ENCODE measurements at places on chromosomes 16 and 17.

DNA sequence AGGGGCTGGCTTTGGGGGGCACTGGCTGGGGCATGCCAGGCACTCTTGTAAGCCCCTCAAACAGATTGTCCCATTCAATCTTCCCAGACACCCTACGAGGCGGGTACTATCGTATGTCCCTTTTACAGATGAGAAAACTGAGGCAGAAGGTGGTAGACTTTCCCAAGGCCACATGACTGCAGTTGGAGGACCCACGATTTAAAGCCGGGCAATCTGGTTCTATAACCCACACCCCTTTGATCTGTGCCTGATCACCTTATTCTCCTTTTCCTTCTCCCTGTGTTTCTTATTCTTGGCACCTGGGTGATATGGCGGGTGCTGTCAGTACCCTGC, 146.3 kb upstream of the IRX3 start:
- no peak for DNase-seq

- no peak for DNase-seq
Measured at GRCh38 chr17:48123111-48123510, 15.5 kb downstream of the SNX11 start.

DNA sequence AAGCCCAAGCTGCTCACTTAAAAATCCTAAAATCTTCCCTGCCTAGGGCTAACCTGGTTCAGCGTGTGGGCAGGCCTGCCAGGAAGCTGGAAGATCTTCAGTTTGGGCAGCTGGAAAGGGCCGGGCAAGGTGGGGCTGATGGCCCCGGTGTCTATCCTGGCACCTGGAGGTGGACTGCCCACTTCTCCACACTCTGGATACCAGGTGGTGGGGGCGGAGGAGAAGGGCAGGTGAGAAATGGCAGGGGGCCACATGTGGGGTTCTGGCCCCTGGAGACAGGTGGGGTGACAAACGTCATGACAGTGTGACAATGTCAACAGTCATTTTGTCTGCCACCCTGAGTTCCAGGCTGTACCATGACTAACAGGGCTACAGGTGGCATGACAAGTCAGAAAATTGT, 78.5 kb upstream of the C16orf82 start:
- no peak for DNase-seq

- no peak for DNase-seq
Measured at GRCh38 chr17:28097901-28098300, 55.4 kb downstream of the NLK start.

GRCh38 chr17:50367401-50367800, 5.6 kb downstream of the MRPL27 start:
- DNase-seq: no peak

DNA sequence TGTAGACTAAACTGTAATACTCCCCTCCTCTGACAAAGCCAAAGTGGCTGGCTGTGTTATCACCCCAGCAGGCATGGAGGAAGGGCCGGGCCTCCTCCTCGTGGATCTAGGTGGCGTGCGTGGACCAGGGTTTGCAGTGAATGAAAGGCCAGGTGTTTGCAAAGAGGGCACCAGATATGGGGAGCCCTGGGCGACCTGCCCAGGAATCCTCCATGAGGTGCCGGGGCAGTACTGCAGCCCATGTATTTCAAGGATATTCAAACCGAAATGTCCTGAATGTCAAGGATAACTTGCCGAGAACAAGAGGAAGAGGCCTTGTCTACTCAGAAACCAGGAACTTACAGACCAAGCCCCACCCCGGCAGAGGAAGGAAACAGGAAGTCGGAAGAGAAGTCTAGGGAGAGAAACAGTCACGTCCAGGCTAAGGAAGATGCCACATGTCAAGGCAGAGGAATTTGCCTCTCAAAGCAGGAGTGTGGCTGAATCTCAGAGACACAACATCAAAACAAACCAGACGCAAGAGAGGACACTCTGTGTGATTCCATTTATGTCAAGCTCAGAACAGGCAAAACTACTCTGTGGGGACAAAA, 13.7 kb upstream of the OSGIN1 start:
- DNase-seq: peak; percentile 36

DNA sequence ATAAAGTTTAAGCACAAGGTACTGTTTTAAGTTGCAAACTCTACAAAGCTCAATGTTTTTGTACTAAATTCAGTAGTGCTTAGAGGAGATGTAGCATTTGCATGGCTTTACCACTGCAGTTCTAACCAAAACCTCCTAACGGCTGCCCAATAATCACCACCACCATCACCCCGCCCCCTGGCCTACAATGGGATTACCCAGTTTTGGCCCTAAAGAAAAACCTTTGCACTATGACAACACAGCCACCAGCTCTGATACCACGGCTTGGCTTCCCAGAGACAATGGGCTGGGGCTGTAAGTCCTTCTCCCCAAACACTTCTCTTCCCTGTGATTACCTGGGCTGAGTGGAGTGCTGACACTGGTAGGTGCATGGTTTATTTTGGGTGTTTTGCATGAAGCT, 58.4 kb upstream of the MTMR4 start:
- no peak for DNase-seq

DNA sequence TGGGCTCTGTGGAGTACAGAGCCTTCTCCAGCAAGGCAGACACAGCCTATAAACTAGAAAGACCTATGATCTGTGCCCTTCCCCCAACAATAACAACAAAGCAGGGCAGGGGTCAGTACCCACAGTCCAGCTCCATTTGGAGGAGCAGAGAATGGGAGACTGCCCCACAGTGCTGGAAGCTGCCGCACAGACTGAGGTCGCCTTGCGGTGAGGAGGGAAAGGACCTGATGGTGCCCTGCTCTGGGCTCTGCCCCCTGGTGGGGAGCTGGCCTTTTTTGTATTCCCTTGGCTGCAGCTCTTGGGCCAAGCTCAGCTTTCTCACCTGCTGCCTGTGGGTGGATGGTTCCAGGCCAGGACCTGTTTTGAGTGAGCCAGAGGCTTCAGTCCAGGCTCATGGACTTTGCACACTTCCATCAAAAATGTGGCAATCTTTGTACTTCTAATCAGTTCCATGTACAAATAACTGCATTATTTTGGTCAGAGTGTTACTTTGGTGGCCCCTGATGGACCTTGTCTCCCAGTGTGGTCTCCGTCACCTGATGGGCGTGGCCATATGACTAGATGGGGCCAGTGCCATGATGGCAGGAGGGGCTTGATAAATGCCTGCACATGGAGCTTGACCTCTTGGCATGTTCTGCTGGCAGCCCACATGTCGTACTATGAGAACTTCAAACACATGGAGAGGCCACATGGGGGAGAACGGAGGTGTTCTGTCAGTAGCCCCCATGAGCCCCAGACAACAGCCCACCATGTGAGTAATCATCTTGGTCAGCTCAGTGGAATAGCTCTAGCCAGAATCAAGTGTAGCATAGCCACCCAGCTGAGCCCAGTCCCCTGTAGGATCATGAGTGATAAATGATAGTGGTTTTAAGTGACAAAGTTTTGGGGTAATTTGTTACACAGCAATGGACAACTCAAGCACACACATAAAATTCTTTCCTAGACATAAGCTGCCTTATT, 24.2 kb downstream of the B9D1 start:
- DNase-seq: peak; percentile 69

- DNase-seq: no peak
Measured at GRCh38 chr17:59572301-59572924, 7.0 kb downstream of the DHX40 start.

DNA sequence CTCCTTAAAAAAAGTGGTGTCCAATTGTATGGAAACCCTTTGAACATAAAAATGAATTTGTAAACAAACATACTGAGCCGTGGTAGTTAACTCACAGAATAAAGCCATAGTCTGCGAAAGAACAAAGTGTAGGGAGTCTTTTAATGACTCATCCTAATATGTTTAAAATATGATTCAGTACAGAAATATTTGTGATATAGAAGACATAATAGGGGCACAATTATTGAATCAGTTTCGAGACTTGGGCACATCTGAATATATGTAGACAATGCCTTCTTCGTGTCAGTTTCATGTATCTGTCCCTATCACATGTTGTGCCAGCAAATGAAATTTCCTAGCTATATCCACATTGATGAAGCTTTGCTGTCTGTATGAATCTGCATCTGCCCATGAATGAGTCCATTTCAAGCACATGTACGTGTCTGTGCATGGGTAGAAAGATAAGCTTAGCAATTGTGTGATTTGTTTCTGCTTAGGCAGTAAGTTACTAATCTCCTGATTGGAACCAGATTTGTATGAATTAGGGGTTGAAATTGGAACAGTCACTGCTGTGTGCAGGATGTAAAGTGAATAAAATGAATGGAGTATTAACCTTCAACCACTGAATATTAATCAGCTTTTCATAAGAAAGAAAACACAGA, 112.5 kb upstream of the SOX9 start:
- DNase-seq: no peak

DNA sequence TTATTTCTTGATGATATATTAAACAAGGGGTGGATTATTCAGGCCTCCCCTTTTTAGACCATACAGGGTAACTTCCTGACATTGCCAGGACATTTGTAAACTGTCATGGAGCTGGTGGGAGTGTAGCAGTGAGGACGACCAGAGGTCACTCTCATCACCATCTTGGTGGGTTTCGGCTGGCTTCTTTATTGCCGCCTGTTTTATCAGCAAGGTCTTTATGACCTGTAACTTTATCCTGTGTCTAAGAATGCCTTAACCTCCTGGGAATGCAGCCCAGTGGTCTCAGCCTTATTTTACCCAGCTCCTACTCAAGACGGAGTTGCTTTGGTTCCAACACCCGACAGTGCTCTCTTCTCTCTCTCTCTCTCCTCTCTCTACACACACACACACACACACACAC, 221.9 kb downstream of the C16orf95 start:
- DNase-seq: no peak

DNA sequence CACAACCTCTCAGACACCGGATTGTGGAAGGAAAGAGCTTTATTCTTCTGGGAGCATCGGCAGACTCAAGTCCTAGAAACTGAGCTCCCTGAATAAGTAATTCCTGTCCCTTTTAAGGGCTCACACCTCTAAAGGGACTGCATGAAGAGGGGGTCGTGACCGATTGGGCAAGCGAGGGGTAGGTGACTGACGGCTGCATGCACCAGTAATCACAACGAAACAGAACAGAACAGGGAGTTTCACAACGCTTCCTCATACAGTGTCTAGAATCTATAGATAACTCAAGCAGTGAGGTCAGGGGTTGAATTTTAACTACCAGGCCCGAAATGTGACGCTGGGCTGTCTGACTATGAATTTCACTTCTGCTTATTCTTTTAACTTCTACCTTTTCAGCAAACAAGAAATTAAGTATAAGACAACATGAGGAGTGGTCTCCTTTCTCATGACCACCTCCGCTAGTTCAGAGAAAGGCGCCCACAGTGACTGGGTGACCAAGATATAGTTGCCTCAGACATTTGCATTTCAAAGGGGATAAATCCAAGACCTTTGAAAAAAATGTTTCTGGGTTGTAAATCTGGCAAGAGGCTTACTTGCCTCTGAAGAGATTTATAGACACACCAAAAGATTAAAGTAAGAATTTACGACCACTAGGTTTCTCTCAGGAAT, 88.4 kb upstream of the ATF7IP2 start:
- DNase-seq: peak; percentile 82

- no peak for DNase-seq
Measured at GRCh38 chr17:43536236-43536992, 9.7 kb downstream of the ETV4 start.

- DNase-seq: no peak
Measured at GRCh38 chr17:49090878-49091594, 41.5 kb upstream of the B4GALNT2 start.

GRCh38 chr16:31033709-31034492, 543 bp downstream of the STX4 start:
- peak; percentile 88 for DNase-seq

DNA sequence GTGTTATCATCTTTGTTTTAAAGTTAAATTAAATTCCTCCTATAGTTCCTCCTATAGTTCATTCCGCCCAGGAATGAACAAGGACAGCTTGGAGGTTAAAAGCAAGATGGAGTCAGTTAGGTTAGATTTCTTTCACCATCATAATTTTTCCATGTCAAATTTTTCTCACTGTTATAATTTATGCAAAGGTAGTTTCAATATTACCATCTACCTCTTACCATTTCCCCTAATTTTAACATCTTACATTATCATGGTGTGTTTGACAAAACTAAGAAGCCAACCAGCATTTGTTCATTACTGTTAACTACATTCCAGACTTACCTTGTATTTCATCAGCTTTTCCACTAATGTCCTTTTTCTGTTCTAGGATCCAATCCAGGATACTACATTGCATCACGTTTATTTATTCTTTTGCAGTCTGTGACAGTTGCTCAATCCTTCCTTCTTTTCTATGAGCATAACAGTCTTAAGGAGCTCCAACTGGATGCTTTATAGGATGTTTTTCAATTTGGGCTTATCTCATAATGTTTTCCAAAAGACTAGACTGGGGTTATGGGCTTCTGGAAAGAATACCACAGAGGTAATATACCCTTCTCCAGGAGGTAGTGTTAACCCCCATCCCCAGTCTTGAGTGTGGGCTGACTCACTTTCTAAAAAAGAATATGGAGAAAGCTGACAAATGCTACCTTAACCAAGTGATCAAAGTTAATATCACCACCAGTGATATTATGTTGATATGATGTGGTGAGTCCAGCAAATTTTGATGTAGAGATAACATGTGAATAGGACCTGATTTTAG, 158.5 kb downstream of the PPM1E start:
- no peak for DNase-seq

DNA sequence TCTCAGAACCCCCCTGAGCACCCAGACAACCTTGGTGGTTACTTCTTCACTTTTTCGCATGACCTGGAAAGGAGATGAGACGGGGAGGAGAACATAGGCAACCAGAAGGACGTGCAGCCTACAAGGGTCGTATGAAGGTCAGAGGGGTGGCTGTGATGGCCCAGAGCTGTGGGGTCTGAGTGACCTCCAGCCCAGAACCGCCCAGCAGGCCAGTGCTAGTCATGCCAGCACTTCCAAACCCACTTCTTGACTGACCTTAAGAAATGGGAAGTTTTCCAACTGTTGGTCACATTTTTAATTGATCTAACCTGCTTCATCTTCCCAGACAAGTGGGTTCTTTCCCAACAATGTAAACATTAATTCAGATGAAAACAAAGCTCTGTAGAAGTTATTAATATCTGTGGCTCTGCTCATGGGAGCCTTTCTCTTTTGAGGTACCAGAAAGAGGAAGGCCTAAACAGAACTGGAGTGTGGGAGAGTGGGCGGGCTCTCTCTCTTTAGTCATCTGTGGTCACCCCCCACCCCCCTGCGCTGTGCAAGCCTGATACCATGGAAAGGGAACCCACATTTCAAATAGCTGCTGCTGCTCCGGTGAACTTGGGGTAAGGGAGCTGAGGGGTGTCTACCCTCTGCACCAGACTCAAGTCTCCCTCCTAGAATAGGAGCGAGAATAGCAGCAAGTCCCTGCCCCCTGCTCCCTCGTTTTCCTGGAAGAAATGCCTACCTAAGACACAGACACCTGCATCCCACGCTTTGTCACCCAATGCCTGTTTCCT, 101.6 kb downstream of the RAB11FIP4 start:
- DNase-seq: peak; percentile 77

DNA sequence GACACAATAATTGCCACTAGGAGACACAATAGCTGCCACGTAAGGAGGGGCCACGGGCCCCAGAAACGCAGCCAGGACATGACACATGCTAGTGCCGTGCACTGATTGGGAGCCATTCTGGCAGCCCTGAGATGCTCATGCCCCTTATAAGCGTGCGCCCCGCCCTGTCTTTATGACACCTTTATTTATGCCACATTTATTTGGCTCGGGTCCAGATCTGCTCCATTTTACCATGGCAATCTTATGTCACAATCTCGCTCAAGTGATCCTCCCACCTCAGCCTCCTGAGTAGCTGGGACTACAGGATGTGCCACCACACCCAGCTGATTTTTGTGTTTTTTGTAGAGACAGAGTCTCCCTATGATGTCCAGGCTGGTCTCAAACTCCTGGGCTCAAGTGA, 43.8 kb upstream of the NF1 start:
- no peak for DNase-seq

- DNase-seq: no peak
Measured at GRCh38 chr17:51840688-51841087, 317.8 kb downstream of the CA10 start.
